ENCODE measurements at places on chromosomes 16 and 17.

GRCh38 chr16:56649271-56649670 lies 2.4 kb upstream of the MT1B start:
- no peak for DNase-seq

DNA sequence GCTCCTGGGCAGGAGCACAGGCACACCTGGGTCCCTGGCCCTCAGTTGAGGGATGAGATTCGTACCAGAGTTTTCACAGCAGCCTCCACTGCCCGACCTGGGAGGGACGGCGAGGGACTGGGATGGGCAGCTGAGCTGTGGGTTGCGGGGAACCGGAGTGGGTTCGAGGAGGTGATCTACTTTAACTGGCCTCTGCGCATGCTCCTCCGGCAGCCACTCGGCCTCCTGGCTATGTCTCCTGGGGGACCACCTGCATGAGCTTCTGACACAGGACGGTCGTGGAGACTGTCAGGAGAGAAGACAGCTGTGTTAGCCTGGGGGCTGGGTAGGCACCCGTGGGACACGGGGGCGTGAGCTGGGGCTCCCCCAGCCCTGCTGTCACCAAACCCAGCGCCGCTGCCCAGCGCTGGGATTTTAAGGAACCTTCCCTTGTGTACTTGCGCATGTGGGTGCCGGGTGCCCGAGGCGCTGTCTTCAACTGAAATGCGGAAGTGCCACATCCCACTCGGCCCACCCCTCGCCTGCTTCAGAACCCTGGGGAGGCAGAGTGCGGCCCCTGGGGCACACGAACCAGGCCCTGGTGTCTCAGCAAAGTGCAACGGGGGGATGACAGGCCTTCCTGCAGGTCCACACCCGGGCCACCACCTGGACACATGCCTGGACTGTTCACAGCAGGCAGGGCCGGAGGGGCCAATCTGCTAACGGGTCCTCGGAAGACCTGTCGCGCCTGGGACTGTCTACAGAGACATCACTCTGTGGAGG lies 36.4 kb downstream of the SLC7A5 start:
- no peak for DNase-seq

DNA sequence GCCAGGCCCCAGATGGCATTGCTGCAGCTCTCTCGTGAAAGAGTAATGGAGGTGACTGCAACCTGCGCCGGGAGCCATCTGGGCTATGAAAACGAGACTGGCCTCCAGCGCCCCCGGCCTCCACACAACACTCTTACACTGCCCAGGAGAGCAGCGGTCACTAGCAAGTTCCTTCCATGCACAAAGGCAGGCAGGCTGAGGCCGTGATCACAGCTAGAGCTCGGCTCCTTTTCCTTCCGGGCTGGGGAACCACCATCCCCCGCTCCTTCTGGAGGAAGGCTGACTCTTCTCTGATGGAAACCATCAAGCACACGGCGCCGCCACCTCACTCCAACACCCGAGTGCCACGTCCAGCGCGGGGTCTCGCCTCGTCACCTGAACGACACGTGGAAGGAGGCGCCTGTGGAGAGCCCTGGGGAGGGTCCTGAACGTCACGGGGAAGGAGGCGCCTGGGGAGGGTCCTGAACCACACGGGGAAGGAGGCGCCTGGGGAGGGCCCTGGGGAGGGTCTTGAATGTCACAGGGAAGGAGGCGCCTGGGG lies 61.9 kb downstream of the KLHDC4 start:
- DNase-seq, result no peak

GRCh38 chr16:51524070-51524469 lies 373.0 kb upstream of the SALL1 start:
- DNase-seq, result no peak

GRCh38 chr16:53090286-53090590 lies 35.4 kb downstream of the CHD9 start:
- DNase-seq, result no peak

GRCh38 chr16:175011-175949 lies 1.2 kb upstream of the HBA1 start:
- DNase-seq, result no peak

GRCh38 chr17:82161216-82161615 lies 51.4 kb downstream of the CCDC57 start:
- DNase-seq, result no peak

- DNase-seq, result no peak
These were observed 22.9 kb upstream of the YWHAE start for GRCh38 chr17:1422885-1423284.

DNA sequence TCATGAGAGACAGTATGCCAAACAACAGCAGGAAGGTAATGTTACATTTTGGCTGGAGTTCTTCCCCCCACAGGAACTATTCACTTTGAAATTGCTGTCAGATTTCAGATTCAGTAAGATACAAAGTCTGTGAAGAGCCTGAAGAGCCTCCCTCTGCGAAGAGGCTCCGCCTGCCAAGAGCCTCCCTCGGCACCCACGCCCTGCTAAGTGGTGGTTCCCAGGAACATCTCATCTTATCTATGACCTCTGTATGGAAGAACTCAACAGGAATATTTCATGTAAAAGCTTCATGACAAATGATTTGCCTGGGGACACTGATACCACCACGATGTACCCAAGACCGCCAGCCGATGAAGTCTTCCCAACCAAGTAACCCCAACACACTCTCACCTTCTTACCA lies 3.2 kb downstream of the ZC3H7A start:
- DNase-seq, result no peak

- no peak for DNase-seq
These were observed 7.7 kb upstream of the ENGASE start for GRCh38 chr17:79066963-79067362.

GRCh38 chr17:26774291-26775218 lies 519.4 kb upstream of the WSB1 start:
- no peak for DNase-seq

DNA sequence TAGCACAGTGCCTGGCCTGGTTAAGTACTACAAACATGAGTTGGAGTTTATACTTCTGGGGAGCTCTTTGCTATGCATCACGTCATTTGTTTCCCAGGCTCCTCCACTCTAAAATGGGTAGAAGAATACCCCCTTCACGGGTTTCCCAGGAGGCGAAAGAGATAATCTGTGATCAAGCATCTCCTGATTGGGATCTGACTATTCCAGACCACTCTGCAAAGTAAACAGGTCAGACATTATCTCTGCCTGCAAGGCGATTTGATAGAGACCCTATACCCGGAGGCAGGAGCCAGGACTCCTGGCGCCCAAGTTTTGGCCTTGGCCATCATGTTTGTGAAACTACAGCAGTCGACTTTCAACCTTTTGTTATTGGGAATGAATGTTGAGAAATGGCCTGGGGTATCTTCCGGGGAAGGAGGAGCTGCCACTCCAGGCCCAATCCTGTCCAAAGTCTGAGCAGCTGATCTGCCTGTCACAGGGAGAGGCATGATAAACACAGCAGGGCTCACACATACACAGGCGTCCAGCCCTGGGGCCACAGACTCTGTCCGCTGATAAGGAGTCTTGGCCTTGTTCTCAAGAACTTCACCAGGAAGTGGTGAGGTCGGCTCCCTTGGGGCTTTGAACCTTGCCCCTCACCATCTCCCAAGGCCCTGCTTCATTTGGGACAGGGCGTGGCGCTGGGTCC lies 199.9 kb downstream of the MAF start:
- DNase-seq, result no peak

DNA sequence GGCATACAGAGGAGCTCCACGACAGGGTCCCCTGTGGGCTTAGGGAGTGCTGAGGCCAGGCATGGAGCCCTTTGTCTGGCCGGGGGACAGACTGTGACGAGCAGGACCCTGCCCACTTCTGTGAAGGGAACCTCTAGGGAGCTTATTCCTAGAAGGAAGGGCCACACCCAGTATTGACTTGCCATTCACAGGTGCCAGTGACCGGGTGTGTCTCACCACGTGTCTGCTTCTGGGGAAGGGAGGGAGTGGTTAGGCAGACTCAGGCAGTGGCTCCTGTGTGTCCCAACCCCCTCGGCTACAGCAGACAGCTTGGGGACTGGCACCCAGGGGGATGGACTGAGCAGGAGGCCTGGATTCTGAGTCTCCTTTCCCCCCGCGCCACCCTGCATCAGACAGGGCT lies 57.2 kb downstream of the SOCS1 start:
- DNase-seq, result peak; percentile 19

GRCh38 chr16:2008631-2009163 lies 924 bp downstream of the ZNF598 start:
- peak; percentile 44 for DNase-seq

GRCh38 chr17:27654654-27655524 lies 23.9 kb downstream of the LGALS9 start:
- DNase-seq, result peak; percentile 68

- DNase-seq, result no peak
These were observed 112.0 kb upstream of the WSB1 start for GRCh38 chr17:27181935-27182334.

- DNase-seq, result no peak
These were observed 22.8 kb downstream of the PCTP start for GRCh38 chr17:55773671-55774070.

GRCh38 chr16:83771306-83771942 lies 36.4 kb upstream of the HSBP1 start:
- DNase-seq, result no peak

GRCh38 chr16:82341146-82341669 lies 171.2 kb upstream of the MPHOSPH6 start:
- DNase-seq, result no peak

DNA sequence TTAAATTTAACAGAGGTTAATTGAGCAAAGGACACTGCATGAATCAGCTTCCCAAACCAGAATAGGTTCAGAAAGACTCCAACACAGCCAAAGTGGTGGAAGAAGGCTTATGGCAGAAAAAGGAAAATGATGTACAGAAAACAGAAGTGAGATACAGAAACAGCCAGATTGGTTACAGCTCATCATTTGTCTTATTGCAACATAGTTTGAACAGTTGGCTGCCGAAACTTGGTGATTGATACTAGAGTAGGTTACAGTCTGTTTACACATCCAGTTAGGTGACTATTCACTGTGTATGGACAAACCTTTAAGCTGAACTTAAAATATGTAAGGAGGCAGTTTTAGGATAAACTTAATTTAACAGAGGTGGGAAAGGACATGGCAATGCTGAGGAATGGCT lies 18.3 kb downstream of the TMEM100 start:
- DNase-seq, result no peak

DNA sequence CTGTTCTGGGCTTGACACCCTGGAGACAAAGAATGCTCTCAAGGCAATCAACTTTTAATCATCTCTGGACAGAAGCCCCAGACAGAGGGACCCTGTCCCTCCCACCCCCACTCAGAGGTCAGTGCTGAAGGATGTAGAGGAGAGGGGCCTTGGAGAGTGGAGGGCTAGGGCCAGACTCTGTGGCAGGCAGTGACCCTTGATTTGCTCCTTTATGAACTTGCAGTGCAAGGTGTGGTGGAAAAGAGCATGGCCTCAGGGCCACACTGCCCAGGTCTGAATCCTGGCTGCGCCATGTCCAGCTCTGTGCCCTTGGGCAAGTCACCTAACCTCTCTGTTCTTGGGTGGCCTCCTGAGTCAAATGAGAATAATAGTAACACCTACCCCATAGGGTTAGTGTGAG lies 134.3 kb downstream of the TMEM132E start:
- no peak for DNase-seq

- no peak for DNase-seq
These were observed 16.8 kb upstream of the EMP2 start for GRCh38 chr16:10597187-10597601.

DNA sequence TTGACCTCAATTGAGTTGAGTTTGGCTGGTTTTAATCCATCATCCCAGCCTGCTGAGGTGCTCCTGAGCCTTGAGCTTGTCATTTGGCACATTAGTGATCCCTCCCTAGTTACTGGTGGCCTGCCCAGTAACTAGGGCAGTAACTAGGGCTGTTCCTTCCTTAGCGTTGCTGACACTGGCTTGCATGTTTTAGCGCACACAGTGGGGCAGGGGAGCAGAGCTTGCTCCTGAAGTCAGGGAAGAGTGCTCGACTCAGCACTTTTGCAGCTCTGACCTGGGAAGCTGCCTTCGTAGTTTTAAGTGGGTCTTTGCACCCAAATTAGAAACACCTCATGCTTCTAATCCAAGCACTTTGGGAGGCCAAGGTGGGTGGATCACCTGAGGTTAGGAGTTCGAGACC lies 15.7 kb downstream of the CCDC42 start:
- no peak for DNase-seq

DNA sequence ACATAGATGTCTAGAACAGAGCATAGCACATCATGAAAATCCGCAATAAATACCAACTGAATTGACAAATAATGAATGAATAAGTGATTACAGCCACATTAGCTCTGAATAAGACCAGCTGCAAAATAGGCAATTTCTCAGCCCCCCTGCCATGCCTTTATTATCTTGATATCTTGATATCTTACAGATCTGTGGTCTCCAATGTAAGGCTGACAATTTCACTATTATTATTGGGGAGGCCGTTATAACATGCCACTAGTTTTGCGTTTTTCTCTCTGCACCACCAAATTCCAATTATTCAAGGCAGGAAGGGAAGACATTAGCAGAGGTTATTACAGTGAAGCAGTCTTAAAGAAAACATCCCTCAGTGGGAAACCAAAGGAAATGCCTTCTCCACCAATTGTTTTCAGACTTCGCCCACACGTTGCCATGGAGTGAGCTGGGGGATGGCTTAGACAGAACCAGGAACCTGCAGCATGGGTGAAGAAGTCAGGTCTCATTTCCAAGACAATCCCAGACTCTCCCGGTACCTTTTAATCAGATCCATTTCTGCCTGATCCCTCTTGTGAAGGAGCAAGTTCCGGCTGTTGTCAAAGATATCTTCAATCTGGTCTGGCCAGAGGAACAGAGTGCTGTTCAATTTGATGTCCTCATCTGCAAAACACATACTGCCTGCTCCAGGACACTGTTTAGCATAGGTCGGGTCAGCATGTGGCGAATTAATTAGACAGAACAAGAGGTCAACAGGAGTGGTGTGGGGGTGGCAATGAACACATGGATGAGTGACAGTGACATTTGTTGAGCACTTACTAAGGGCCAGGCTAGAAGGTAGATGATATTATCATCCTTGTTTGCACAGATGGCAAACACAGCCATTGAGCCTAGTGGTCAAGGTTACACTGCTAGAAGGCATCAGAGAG lies 46.4 kb downstream of the DNAH3 start:
- DNase-seq, result no peak

Data from activated CD4-positive, alpha-beta T cell treated with anti-CD3 and anti-CD28 coated beads, Interleukin-2, amount 10 ng/mL, durations not matched to agents 7 days and 5 days (primary cell).